ENCODE measurements at places on chromosomes 6 and 20.

GRCh38 chr20:17628101-17628841 lies 53.8 kb downstream of the RRBP1 start:
- DNase-seq, result no peak

- DNase-seq, result no peak
Measured at GRCh38 chr6:144585217-144585814, 300.2 kb downstream of the UTRN start.

GRCh38 chr20:43752561-43753301 lies 25.9 kb upstream of the GTSF1L start:
- no peak for DNase-seq

DNA sequence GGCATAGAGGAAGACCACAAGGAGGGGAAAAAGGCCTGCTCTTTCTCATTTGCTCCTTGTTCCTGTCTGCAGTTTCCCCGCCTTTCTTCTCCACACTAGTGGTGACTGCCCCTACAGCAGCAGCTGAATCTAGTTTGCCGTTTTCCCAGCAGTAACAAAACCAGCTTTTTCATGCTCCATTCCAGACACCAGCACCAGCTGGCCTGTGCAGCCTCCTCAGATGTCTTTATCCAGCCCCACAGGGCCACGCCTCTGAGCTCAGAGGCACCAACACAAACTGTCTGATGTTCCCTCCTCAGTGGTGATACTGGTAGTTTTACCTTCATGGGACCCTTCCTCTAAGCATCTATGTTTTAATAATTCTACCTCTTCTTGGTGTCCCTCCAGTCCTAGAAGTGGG lies 70.4 kb upstream of the SLC24A3 start:
- DNase-seq, result no peak

GRCh38 chr20:5192570-5193431 lies 66.0 kb downstream of the CDS2 start:
- no peak for DNase-seq

DNA sequence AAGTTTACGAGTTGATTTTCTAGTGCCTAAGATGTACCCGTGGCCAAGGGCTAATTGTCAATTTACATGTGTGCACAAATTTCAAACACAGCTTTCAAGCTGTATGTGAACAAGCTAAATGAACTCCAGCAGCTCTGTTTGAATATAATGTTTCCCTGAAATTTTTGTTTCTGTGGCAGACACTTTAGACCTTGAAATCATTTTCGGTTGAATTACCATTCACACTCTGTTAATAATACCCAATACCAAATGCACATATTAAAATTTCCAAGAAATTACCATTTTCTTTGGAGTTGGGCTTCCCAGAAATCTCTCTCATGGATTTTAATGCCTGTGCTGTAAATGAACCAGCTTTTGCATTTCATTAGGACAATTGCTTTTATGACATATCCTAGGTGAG lies 506.1 kb upstream of the ID4 start:
- no peak for DNase-seq

GRCh38 chr20:57977569-57977968 lies 250.9 kb downstream of the ANKRD60 start:
- DNase-seq, result no peak

- no peak for DNase-seq
Measured at GRCh38 chr6:161547617-161548016, 273.8 kb upstream of the AGPAT4 start.

- no peak for DNase-seq
Measured at GRCh38 chr6:147137986-147138385, 66.2 kb upstream of the STXBP5 start.

DNA sequence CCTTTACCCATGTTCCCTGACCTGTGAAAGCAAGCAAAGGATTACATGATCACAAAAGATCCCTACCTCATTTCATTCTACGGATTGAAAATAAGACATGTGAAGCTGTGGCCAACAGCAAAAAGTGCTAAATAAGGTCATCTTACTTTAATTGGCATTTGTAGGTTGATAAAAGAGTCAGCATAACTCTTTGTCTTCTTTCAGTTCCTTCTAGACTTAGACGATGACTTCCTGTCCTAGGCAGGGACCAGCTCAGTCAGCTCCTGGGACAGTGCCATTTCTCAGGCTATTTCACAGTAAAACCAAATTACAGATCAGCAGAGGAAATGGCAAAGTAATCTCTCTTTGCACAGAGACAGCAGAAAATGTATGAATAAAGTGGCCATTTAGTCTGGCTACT lies 480.7 kb downstream of the RFPL4B start:
- DNase-seq, result no peak

DNA sequence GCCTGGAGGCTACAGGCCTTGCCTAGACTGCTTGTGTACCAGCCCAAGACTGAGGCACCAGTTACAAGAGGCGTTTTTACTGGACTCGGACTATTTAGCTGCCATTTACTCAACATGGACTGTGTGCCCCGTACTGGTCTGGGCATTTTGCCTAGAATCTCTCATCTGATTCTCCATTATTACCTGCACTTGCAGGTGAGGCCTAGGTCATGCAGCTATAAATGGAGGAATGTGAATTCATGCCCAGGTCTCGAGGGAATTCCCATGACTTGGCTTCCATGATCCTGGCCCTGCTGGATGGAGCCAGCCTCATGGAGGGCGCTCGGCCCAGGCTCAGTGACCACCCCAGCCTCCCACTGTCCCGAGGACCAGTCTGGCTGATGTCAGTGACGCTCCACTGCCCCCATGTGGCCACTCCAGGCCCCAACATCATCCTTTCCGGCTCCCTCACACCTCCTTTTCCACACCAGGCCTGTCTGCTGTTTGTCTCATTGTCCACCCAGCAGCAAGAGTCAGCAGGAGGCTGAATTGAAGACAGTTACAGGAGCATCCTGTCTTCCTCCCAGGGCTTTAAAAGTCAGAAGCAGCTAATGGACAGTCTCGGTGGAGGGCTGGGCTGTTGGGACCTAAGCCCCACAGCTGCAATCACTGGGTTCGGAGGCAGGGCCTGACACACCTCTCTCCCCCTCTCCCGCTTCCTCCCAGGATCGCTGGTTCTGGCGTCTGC lies 8.7 kb downstream of the MMP24OS start:
- DNase-seq, result peak; percentile 21

- DNase-seq, result no peak
Measured at GRCh38 chr6:39561536-39562266, 163.5 kb downstream of the KIF6 start.

- DNase-seq, result no peak
Measured at GRCh38 chr20:49685809-49686208, 27.9 kb downstream of the B4GALT5 start.

GRCh38 chr6:4178737-4179333 lies 43.5 kb upstream of the ECI2 start:
- DNase-seq, result no peak

DNA sequence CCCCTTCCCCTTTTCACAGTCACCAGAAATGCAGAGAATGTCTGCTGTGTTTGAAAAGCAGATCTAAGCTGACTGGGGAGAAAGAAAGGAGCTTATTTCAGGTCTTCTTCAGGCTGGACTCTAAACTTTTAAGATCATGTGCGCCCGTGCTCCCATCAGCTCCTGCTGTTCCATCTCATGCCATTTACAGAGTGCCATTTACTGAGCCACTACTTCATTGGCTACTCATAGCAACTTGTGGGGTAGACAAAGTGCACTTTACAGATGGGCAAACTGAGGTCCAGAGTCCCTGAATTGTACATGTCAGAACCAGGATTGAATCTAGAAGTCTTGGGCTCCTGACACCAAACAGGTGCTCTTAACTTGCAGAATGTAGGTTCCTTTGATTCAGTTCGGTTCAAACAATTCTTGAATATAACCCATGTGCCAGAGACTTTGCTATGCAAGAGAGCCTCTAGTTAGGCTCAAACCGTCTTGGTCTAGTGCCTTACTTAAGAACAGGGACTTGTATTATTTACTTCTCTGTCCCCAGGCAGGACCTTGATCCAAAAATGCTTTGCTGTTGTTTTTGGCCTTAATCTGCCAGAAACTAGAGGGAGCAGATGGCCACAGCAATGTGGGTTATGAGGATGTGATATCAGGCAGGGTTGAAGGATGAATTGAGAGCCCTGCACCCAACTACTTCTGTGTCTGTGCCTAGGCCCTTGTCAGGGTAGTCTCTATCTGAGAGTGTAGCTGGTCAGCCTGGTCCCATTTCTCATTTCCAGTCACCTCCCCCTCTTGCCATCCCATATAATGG lies 56.4 kb downstream of the RALY start:
- DNase-seq, result no peak

DNA sequence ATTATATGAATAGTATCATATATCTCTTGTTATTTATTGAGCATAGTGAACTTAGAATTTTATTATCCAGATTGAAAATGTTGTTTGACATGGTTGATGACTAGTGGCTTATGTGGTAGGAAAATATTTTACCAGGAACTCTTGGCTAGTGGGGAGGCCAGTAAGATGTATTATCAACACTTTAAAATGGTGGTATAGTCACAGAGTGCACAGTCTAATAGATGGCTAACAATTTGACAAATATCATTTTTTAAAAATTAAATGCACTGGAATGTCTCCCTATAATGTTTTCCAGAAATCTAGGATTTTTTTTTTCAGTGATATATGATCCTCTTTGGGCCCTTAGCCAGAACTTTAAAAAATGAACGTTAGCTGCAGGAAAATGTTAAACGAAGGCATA lies 26.9 kb upstream of the EYA4 start:
- DNase-seq, result no peak

GRCh38 chr20:64224351-64225170 lies 31.0 kb upstream of the PCMTD2 start:
- DNase-seq, result no peak

DNA sequence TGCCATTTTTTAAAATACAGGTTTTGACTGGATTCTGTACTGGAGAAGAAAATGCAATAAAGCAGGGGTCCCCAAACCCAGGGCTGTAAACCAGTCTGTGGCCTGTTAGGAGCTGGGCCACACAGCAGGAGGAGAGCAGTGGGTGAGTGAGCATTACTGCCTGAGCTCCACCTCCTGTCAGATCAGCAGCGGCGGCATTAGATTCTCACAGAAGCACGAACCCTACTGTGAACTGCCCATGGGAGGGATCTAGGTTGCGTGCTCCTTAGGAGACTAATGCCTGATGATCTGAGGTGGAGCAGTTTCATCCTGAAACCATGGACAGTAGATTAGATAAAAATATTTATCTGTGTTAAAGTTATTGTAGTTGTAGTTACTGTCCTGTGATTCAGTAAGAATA lies 21.1 kb upstream of the FBXO9 start:
- DNase-seq, result no peak

GRCh38 chr6:15966000-15966520 lies 162.8 kb upstream of the MYLIP start:
- DNase-seq, result no peak

- DNase-seq, result no peak
Measured at GRCh38 chr6:15658181-15658744, 4.6 kb downstream of the DTNBP1 start.

- DNase-seq, result no peak
Measured at GRCh38 chr20:25327521-25328235, 63.0 kb downstream of the ABHD12 start.

- no peak for DNase-seq
Measured at GRCh38 chr20:8812817-8813216, 256.1 kb upstream of the PLCB4 start.

- DNase-seq, result no peak
Measured at GRCh38 chr6:72826744-72827438, 205.0 kb downstream of the KCNQ5 start.

DNA sequence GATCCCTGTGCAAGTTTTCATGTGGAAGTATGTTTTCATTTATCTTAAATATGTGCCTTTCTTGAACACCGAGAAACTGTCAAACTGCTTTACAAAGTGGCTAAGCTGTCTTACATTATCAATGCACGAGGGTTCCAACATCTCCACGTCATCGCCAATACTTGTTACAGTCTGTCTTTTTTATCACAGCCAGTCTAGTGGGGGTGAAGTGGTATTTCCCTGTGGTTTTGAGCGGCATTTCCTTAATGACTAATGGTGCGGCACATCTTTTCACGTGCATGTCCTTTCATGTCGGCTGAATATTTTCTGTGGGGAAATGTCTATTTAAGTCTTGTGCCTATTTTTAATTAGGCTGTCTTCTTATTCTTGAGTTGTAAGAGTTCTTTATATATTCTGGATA lies 280.4 kb downstream of the FOXC1 start:
- DNase-seq, result no peak

- DNase-seq, result no peak
Measured at GRCh38 chr6:170040115-170040500, 250.8 kb downstream of the DLL1 start.

DNA sequence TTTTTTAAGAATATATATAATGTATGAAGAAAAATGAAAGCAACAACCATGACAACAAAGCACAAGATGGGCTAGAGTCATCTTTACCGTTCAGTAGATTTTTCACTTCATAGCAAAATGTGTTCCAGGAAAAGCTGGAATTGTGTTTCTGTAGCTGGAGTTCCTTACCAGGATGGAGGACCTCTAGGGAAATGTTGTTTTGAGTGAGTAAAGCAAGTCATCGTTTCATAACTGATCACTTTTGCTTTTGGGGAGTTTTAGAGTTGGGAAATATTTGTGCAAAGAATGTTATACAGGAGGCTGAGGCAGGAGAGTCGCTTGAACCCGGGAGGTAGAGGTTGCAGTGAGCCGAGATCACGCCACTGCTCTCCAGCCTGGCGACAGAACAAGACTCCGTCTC lies 151.6 kb downstream of the SASH1 start:
- no peak for DNase-seq

- no peak for DNase-seq
Measured at GRCh38 chr20:64006902-64007301, 26.0 kb downstream of the PRPF6 start.

GRCh38 chr6:27161946-27162603 lies 85.4 kb upstream of the PRSS16 start:
- peak; percentile 38 for DNase-seq

DNA sequence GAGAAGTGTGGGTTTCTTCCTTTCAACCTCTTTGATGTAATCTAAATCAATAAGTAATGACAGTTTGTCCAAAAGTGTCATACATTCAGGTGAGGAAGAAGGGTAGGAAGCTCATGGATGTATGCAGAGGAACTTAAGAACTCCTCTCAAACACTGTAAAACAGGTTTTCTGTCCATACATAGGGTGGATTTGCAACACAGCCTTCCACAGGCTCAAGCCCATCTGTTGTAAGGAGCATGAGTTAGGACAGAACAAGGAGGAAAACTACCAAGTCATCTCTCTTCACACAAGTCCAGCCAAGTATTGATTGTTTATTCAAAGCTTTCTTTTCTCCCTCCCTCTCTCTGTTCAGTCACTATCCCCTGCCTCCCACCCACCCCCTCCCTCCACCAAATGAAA lies 49.0 kb upstream of the CDYL start:
- DNase-seq, result no peak

- DNase-seq, result no peak
Measured at GRCh38 chr6:12363651-12364381, 73.7 kb downstream of the EDN1 start.

DNA sequence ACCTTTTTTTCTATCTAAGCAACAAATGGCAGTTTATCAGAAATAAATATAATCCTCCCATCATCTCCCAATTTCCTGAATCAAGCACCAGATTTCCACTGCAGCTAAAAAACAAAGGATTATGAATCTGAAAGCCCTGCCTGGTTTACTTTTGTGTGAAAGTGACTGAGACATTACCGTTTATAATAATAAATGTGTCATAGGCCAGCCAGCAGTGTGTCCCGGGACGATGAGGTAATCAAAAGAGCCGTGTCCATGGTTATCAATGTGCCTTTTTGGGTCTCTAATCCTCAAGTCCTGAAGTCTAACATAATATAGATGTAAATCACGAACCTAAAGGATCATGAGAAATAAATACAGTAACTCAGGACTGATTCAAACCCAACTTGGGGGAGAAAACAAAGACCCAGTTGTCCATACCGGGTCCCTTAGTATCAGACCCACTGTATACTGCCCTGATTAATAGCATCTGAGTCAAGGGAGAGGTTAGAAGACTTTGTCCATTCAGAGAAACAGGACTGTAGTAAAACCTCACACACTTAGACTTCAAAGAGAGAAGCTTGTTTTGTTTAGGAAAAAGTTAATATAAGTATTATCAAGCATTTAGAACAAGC lies 149.1 kb downstream of the SASH1 start:
- DNase-seq, result no peak
